ENCODE measurements at places on chromosomes 3 and 15. TPM values are rescaled to one million over a fixed set of nuclear protein-coding genes. Genes with fewer than 3 reads are reported as not detected.

GRCh38 chr15:95044745-95045417 is 813.5 kb downstream of the MCTP2 start:
- no peak for DNase-seq
- no peaks in the 10 kb centered on the region for H3K27me3 ChIP-seq
- H3K4me3 ChIP-seq = no peak overlapping the region
- no peaks in the 10 kb centered on the region for H3K4me1 ChIP-seq

DNA sequence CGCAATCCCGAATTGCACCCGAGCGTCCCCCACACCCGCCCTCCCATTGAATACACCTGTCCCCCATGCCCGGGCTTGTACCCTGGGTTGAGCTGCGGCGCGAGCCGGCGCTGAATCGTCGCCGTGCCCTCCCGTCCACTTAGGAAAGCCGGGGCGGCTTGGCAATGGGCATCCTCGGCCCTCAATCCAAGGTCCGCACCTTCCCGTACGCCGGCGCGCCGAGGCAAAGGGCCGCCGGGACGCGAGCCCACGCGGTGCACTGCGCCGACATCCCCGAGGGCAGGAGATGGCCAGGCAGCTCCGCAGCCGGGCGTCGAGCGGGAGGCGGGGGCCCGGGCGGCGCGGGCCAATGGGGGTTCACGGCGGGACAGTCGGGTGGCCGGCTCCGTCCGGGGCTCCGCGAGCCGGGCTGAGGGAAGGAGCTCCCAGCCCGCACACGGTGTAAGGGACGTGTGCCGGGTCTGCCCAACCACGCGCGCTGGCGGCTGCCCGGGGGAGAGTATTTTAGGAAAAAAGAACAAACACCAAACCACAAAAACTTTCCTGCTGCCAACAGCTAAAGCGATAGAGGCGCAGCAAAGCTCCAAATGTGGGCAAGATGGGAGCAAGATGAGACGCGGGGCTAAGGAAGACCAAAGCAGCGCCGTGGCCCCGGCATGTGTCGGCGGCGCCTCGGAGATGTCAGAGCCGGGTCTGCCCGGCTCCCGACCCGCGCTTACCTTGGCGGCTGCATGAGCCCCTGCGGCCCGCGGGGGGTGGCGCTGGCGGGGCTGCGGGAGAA is 621 bp downstream of the RGMA start:
- peak overlapping the region; percentile 42 for H3K4me3 ChIP-seq
- no peaks in the 10 kb centered on the region for H3K36me3 ChIP-seq
- peak; percentile 6 for DNase-seq
- no peak overlapping the region for H3K27ac ChIP-seq

TARS3 gene
- total RNA-seq = 16.3 TPM

RNF168 gene
- 18.3 TPM for total RNA-seq

SLCO3A1 gene
- 9.4 TPM for total RNA-seq

Data from astrocyte (in vitro differentiated cells and primary cell).